AG20443 (cell line): ENCODE measurements at places on chromosomes 7 and 10.

GRCh38 chr10:6044060-6044459 is 18.1 kb downstream of the IL2RA start:
- DNase-seq: no peak

GRCh38 chr10:79275105-79275430 is 72.2 kb upstream of the PPIF start:
- DNase-seq: no peak

DNA sequence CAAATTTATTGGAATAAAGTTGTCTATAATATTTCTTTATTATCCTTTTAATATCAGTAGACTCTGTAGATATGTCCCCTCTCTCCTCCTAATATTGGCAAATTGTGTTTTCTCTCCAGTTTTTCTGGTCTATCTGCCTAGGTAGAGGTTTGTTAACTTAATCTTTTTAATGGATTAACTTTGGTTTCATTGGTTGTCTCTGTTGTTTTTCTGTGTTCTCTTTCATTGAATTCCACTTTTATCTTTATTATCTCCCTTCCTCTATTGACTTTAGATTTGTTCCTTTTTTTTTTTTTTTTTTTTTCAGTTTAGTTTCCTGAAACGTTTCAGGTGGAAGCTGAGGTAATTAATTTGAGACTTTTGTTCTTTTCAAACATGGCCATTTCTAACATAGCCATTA is 10.6 kb downstream of the PLEKHS1 start:
- no peak for DNase-seq

GRCh38 chr10:5068274-5068984 is 25.8 kb upstream of the AKR1C3 start:
- DNase-seq: no peak

DNA sequence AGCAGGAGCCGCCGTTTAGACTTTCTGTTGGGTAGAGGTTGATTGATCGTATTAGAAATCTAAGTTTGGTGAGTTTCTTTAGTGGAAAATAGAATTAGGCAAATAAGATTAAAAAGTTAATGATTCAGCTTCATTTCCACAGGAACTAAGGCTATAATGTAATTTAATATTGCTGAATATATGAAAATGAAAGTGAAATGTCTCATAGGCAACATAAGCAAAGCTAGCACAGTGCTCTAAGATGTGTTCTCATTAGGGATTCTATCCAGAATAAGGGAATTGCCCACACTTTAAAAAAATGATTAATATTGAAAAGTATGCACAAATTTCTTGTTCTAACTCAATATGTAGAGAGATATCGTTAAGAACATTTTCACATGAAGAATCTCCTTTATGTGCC is 47.0 kb downstream of the SRI start:
- no peak for DNase-seq

GRCh38 chr10:91103384-91104192 is 116.9 kb upstream of the PCGF5 start:
- no peak for DNase-seq

- no peak for DNase-seq
Measured at GRCh38 chr10:95767884-95768556, 12.1 kb downstream of the ENTPD1 start.
